ENCODE measurements at places on chromosomes 6 and 20. TPM values are rescaled to one million over a fixed set of nuclear protein-coding genes. Genes with fewer than 3 reads are reported as not detected.
A peak's percentile ranks its signal among the peaks of the same experiment; 100 is the strongest.

Gene CPXM1
- polyA plus RNA-seq = 9.0 TPM

Gene NRSN2
- polyA plus RNA-seq = 43.3 TPM

Gene TNFRSF6B
- 2.5 TPM for polyA plus RNA-seq

GRCh38 chr6:159176913-159177312, 7.7 kb downstream of the FNDC1 start:
- no peak for DNase-seq

DNA sequence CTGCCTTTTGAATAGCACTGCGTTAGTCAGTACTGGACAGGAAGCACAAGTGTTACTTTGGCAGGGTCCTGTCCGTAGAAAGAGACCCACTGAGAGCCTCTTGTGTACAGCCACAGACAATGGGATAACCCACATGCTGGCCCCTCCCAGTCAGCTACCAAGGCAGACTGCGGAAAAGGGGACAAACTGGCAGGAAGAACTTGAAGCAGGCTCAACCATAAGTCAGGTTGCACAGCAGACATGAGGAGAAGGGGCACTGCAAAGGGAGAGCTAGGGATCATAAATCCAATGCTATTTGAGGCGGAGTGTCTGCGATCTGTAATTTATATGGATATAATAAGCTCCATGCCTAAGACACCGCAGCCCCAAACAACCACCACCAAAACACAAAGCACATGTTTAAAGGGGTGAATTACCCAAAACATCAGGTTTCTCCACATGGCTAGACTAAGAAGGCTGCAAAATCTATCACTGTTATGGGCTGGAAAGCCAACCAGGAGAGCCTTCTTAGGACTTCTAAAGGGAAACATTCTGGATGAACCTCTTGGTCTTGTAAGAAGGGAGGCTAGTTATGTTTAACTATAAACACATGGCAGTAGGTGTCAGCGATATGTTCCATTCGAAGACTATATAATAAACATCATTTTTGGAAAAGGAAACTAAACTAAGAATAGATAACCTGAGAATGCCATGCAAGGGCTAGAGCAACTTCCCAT, 141.7 kb downstream of the BACH2 start:
- DNase-seq = peak; percentile 64

DNA sequence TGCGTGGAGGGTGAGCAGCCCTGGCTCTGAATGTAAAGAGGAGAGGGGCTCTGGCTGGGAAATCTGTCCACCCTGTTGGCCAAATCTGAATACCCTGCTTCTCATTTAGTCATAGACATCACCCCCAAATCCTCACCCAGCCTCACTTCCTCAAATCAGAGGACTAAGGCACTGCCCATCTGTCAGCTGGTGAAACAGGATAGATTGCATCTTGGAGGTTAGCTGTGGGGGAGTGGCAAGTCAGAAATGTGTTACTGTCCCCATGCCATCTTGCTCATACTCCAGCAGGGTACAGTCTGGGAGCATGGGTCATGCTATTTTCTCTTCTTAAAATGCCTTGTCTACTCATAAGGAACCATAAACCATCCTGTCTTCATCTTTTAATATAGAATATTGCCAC, 9.5 kb upstream of the DTNBP1 start:
- DNase-seq = no peak

DNA sequence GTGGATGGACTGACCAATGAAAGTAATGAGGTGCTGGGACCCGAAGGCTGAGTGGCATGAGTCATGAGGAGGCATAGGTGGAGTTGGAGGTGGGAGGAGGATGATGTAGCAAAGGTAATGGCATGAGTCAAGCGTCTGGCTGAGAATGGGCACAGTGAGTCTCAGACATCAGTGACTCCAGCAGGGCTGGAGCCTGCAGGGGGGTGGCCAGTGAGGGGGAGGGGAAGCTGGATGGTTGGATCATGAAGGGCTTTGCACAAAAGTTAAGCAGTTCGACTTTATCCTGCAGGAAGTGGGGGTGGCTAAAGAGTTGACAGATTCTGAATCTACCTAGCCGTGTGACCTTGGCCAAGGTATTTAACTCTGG, 99.0 kb upstream of the IYD start:
- DNase-seq = no peak

GRCh38 chr20:46000262-46000996, 8.3 kb upstream of the MMP9 start:
- no peak for DNase-seq

DNA sequence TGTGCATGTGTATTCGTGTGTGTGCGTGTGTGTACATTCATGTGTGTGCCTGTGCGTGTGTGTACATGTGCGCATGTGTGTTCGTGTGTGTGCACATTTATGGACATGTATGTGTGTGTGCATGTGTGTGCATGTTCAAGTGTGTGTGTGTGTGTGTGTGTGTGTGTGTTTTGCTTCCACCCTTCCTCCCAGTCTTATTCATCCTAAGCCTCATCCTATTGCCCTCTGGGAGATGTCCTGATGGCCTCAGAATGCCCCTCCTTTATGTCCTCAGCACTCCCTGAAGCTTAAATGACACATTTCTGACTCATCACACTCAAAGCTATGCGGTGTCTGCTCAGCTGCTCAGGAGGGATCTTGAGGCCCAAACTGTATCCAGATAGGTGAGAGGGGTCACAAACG, 76.6 kb upstream of the CCDC167 start:
- peak; percentile 32 for DNase-seq

DNA sequence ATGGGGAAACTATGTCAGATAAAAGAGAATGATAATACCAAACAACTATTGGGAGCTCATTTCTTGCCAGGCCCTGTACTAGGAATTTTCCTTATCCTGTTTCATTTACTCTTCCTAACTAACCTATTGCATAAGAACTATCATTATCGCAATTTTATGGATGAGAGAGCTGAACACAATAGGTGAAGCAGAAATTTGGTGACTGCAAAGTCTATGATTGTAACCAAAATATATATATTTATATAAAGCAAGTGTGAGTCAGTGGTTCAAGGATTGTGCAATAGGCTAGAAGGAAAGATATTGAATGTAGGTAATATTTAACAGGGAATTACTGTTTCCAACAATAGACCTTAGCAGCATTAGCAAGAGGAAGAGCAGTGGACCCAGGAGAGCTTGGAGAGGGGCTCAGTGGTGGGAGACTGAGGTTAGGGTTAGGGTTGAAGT, 181.1 kb upstream of the TENT5A start:
- no peak for DNase-seq

All from AG04450 (cell line).